ENCODE measurements at places on chromosomes 13 and 19.

GRCh38 chr13:111657013-111657412 lies 336.6 kb downstream of the TEX29 start:
- DNase-seq, result no peak

- no peak for DNase-seq
These were observed 375.4 kb upstream of the SLITRK6 start for GRCh38 chr13:86174622-86175021.

DNA sequence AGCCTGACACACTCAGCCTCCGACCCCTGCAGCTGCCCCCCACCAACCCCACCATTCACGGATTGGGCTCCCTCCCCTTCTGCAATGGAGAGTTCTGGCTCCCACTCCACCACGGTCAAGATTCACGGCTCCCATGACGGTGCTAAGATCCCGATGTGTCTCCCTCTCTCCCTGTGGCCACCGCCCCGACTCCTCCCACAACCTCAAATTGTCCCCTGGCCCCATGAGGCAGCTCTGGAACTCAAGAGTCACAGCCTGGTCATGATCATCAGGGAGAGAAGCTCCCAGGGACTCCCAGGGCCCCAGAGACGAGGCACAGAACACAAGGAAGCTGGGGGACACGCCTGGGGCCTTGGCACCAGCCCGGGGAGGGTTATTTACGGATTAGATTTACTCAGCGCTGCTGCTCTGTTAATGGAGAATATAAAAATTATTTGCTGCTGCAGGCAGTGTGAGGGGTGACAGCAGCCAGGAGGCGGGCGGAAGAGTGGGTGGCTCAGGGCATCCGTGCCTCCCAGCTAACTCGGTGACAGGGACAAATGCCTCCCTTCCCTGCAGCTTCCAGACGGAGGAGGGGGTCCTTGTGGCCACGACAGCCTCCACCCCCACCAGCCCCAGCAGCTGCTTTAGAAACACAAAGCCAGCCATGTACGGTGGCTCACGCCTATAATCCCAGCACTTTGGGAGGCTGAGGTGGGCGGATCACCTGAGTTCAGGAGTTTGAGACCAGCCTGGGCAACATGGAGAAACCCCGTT lies 184.2 kb downstream of the PTPRS start:
- no peak for DNase-seq

GRCh38 chr13:83184150-83184475 lies 698.2 kb downstream of the SLITRK1 start:
- DNase-seq, result no peak

DNA sequence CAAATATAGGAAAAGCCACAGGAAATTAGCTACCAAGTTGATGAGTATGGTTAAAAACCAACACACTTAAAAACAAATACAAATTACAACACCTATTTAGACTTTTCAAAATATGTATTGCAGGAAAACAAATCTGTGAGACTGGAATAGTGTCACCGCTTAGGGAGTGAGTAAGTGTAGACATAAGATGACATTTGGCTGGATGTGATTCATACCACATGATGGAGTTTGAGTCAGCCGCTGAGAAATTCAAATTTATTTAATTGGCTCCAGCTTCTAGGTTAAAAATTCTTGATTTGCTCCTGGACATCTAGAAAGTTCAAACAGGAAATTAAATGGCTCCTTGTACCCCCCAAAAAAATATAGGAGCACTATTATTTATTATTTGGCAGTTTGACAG lies 531.7 kb downstream of the SLITRK1 start:
- DNase-seq, result no peak

DNA sequence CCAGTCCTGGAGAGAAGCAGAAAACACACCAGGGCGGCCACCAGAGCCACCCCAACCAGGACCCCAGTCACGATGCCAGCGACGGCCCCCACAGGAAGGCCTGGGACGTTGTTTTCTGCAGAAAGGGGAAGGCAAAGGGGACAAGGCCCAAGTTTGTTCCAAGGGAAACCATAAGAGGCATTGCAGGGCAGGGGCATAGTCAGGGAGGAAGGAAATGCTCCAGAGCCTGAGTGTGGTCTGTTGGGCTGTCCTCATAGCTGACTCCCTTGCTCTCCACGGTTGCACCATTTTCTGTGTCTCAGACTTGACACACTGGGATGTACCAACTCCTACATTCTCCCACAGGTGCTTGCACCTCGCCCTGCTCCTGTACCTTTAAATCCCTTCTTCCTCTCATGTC lies 5.2 kb downstream of the CEACAM4 start:
- no peak for DNase-seq

DNA sequence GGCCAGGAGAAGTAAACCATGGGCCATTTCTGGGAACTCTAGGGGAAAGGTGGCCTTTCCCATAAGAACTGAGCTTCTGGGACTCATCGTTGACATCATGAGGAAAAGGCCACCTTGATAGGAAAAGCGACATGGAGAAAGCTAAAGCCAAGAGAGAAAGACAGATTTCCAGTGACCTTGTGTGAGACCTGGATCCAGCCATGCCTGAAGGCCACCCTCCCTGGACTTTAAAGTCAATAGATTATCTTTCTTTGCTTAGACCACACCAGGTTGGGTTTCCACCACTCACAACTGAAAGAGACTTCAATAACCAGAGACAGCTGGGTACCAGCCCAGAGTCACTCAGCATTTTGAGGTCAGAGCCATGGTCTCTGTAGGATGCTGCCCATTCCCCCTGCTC lies 3.5 kb downstream of the CYP4F2 start:
- no peak for DNase-seq

GRCh38 chr13:76812206-76812897 lies 73.9 kb downstream of the KCTD12 start:
- no peak for DNase-seq

GRCh38 chr13:108155185-108156106 lies 59.9 kb downstream of the LIG4 start:
- DNase-seq, result peak; percentile 32

- DNase-seq, result peak; percentile 59
These were observed 4.2 kb downstream of the FPR3 start for GRCh38 chr19:51799034-51799773.

- no peak for DNase-seq
These were observed 43.0 kb upstream of the CSNK1A1L start for GRCh38 chr13:37148501-37148900.

DNA sequence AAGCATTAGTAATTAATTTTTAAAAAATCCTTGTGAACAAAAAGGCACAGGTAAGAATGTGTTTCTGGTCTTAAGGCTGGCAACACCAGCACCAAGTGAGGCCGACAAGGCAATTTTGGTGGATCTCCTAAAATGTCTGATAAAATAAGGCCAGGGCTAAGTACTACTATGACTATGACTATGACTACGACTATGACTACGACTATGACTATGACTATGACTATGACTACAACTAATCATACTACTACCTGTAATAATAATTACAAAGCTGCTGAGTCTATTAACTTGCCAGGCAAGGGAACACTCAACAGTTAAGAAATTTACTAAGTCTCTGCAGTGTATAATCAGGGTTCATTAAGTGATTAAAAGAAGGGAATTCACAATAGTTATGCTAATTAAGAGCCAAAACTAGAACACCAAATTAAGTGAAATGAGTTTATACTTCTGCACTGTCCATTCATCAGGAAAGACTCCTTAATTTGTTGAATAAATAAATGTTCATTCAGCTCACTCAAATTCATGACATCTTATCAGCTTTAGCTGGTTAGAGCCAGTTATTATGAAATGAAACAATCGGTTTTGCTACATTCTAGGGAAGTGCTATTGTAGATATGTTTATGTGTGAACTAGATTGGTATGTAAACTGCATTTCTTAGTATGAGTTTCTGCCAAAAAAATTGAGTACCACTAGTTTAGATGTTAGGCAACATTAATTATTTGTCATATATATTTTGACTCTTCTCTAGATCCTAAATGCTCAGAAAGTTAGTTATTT lies 1626.2 kb upstream of the PCDH20 start:
- DNase-seq, result no peak

GRCh38 chr19:40612831-40613689 lies 11.9 kb downstream of the LTBP4 start:
- DNase-seq, result peak; percentile 94

- no peak for DNase-seq
These were observed 134.1 kb downstream of the KATNAL1 start for GRCh38 chr13:30173303-30173610.

- DNase-seq, result peak; percentile 6
These were observed 71.9 kb downstream of the WASF3 start for GRCh38 chr13:26629260-26629825.

DNA sequence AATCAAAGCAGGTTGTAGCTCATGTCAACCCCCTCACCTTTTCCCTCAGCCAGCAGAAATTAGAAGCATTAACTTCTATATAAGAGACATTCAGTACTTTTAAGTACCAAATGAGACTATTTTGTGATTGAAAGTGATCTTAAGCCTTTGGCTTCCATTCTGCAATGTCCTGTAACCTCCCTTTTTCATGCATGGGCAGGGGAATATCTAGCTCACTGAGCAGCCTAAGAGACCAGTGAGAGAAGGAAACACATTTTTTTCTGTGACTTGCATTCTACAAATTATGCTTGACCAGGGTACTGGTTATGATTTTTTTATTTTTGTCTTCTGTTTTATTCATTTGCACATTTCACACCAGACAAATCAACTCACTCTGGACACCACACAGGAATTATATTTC lies 369.6 kb downstream of the KCTD12 start:
- no peak for DNase-seq

- no peak for DNase-seq
These were observed 28.4 kb upstream of the GPR183 start for GRCh38 chr13:99335603-99336002.

GRCh38 chr13:113962975-113963374 lies 10.9 kb downstream of the C13orf46 start:
- no peak for DNase-seq

- no peak for DNase-seq
These were observed 56.8 kb upstream of the GPR183 start for GRCh38 chr13:99363949-99364348.

- no peak for DNase-seq
These were observed at the start of gene AP2A1 for GRCh38 chr19:49766930-49767299. Gene AP2A1, plus strand, starts transcription at chr19:49767001. Its CDS starts 133 bp downstream, at chr19:49767134.

- DNase-seq, result no peak
These were observed 543.2 kb downstream of the SLITRK6 start for GRCh38 chr13:85255978-85256377.

- DNase-seq, result no peak
These were observed 28.0 kb upstream of the FREM2 start for GRCh38 chr13:38658906-38659305.

DNA sequence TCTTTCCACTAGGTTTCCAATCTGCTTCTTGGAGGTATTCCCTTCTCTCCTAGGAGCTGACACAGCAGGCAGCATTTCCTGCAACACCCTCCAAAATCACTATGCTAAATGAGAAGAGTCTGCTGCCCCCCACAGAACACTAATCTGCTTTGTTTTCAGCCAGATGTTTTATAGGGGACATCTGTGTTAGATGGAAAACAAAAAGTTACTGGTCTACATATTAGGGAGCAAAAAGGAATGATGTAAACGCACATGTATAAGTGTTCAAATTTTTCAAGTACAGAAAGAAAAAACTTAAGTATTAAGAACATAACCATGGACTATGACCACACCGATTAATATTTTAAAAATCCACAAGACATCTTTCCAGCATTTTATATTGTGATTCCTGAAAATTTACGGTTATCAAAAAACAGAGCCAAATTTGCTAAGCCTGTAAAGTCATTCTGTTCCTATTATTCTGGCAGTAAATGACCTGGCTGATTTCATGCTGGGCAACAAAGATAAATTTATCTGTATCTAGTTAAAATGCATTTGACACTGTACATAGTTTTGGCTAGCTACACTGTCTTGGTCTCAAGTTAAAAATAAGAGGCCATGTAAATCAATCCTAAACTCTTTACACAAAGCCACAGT lies 63.3 kb downstream of the DCLK1 start:
- no peak for DNase-seq

GRCh38 chr13:60986301-60986700 lies 429.3 kb downstream of the PCDH20 start:
- no peak for DNase-seq

- peak; percentile 46 for DNase-seq
These were observed 11.3 kb downstream of the ELAVL1 start for GRCh38 chr19:7994114-7994513.

- DNase-seq, result no peak
These were observed 4.2 kb downstream of the SLC7A9 start for GRCh38 chr19:32865326-32865725.

- no peak for DNase-seq
These were observed 22.2 kb downstream of the AP2S1 start for GRCh38 chr19:46828484-46828883.

DNA sequence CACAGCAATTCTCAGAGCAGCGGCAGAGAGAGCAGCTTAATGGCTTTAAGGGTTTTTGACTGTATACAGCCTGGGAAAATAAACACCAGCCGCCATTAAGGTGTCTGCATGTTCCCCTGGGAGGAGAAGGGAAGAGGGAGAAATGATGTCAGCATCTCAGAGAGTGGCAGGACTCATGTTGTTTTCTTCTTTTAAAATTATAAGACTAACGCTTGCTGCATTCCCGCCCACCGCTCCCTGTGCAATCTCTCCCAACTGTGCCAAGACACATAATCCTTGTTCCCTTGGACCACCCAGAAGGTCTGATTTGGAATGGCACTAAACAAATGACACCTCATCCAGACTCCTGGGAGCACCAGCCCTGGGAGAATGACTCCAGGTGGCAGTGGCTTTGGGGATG lies 27.7 kb upstream of the FAM216B start:
- no peak for DNase-seq

GRCh38 chr13:29386246-29386645 lies 209.2 kb downstream of the SLC7A1 start:
- DNase-seq, result no peak

GRCh38 chr13:109779876-109780510 lies 6.4 kb downstream of the IRS2 start:
- no peak for DNase-seq

- no peak for DNase-seq
These were observed 5.6 kb upstream of the PKN1 start for GRCh38 chr19:14427461-14427860.

GRCh38 chr13:80881495-80881894 lies 540.6 kb upstream of the SPRY2 start:
- DNase-seq, result no peak

- DNase-seq, result no peak
These were observed 167.6 kb downstream of the DCT start for GRCh38 chr13:94311893-94312292.

DNA sequence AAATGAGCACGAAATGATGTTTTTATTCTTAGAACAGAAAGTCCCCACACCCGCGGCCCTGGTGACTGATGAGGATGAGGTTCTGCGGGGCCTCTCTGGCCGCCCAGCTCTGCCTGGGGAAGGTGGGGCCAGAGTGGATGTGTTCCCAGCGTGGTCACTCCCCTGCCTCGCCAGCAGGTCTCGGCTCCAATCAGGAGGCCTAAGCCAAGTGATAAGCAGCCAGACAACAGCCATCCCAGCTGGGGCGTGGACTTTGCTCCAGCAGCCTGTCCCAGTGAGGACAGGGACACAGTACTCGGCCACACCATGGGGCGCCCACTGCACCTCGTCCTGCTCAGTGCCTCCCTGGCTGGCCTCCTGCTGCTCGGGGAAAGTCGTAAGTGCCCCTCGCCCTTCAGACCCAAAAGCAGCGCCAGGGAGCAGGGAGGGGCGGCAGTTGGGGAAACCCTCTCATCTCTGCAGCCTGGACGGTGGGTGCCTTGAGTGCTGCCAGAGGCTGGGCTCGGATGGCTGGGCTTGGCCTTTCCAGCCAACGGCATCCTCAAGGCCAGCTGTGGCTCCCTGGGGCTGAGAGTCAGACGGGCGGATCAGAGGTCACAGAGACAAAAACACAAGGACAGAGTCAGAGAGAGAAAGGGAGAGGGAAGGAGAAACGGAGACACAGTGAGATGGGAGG lies at the start of gene F10:
Gene F10, plus strand, starts transcription at position 250 of the 676 bp plus-strand sequence. Its CDS starts 57 bp downstream, at position 307.
- peak; percentile 64 for DNase-seq

Data from K562 (cell line).